ENCODE measurements at places on chromosomes 2 and 18. TPM values are rescaled to one million over a fixed set of nuclear protein-coding genes. Genes with fewer than 3 reads are reported as not detected.

- no peak for DNase-seq
Observed at GRCh38 chr2:66794551-66794950, 359.6 kb downstream of the MEIS1 start.

DNA sequence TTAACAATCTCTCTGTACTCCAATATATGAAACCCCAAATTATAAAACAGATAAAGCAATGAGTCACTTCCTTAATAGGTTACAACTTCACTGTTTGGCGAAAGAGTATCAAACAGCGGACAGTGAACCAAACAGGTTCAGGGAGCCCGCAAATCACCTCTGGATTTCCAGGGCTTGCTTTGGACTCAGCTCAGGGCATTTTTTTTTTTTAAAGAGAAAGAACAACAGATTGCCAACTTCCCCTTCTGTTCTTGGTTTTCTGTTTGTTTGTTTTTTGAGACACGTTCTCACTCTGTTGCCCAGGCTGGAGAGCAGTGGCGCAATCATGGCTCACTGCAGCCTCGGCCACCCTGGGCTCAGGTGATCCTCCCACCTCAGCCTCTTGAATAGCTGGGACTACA, 52.7 kb downstream of the ABCB11 start:
- no peak for DNase-seq

DNA sequence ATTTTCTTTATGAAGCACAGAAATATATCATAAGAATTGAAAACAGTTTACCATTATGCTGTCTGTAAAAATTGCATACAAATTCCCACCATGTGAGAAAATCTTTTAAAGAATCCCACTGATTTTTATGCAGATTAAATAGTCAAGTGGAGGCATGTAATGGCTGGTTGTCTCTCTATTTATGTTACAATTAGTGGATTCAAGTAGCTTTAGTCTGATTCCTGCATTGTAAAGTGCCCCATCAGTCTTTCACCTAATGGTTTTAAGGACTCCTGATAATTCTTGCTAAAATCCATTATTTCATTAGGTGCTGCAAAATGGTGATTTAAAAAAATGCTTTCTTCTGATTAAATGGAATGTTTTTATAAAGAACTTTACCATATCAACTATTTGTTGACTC, 148.4 kb upstream of the MYO3B start:
- no peak for DNase-seq

- DNase-seq, result no peak
Observed at GRCh38 chr2:224924631-224925030, 117.6 kb downstream of the DOCK10 start.

DNA sequence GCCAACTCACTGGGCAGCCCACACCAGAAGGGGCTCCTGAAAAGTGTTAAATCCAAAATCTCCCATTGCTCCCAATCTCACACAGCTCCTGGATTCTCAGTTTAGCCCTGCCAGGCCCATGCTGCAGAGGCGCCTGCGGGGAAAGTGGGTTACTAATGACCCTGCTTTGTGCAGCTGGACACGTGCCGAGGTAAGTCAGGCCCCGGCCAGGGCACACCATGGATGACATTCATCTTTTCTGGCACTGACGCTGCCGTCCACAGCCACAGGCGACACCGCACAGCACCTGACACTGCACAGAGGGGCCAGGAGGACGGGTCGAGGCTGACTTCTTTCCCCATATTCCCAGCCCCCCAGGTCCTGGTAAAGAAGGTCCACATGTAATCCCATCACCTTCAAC, 193.5 kb downstream of the EIPR1 start:
- no peak for DNase-seq

DNA sequence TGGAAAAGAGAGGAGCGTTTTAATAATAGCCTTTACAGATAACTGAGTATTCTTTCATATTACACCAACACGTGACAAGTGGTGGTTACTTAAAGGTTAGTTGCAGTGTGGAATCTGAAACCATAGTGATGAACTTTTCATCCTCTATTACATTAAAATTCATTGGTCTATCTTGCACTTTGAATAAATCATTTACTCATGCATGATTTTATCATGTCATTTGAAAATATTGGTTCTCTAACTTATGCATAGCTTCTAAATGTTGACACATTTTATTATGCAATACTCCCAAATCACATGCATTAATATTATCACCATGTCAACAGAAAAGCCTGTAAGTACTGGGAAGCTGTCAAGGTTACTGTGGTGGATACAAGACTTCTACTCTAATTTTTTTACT, 1432.2 kb downstream of the LRP1B start:
- DNase-seq, result no peak

- DNase-seq, result no peak
Observed at GRCh38 chr2:44215827-44216226, 47.2 kb downstream of the PPM1B start.

DNA sequence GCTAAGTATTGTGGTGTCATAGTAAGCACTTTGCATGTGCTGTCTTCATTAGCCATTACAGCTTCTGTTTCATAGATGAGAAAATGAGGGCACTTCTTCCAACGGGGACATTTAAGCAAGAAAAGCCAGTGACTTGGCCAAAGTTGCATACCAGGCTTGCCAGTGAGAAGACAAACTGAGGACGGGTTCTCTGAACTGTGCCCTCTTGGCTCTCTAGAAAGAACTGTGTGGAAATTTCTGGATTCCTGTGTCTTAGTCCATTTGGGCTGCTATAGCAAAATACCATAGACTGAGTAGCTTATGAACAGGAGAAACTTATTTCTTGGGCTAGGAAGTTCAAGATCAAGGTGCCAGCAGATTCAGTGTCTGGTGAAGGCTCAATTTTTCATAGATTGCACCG, 13.3 kb downstream of the CTIF start:
- DNase-seq, result no peak

GRCh38 chr18:42480441-42480840, 525.4 kb downstream of the PIK3C3 start:
- DNase-seq, result no peak

GRCh38 chr18:35526495-35527059, 28.8 kb upstream of the INO80C start:
- DNase-seq, result no peak

- DNase-seq, result no peak
Observed at GRCh38 chr2:29844713-29845326, 76.6 kb downstream of the ALK start.

DNA sequence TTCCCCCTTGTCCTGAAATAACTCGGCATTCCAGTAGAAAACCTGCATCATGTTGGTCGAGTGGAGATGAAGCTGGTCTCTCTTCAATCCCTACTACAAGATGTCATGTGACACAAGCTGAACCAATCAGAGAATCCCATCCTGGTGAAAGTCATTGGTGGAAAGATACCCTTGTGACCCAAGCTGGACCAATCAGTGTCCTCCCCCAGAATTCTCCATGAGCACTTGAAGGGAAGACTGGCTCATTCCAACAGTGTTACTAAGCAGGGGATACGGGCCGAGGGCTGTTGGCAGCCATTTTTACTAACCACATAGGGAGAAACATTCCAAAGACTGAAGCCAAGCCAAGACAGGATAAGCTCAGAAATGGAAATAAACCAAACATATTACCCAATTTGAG, 298.3 kb downstream of the ICOS start:
- no peak for DNase-seq

GRCh38 chr2:72276876-72277275, 129.2 kb upstream of the CYP26B1 start:
- DNase-seq, result no peak

DNA sequence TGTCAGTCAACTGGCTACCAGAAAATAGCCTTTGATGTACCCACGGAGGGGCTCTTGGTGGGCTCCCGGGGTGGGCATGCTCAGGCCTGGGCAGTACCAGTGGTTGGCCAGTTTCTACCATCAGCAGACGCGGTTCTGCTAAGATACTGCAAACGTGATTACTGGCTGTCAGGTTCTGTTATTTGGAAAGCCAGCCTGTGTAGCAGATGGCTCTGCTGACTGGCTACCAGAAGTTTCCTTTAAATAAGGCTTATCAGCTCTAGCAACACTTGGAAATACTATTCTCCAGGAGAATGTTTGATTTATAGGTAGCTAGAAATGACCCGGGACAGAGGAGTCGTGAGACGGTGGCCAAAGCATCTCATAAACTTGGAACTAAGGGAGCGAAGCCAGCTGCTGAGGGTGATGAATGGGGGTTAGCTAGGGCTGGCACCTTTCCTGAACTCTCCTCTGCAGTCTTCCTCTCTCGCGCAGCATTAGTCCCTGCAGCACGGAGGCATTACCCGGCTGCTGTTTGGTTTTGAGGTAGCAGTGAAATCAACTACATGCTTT, 171.9 kb downstream of the AGAP1 start:
- no peak for DNase-seq

- DNase-seq, result no peak
Observed at GRCh38 chr18:29586210-29586609, 1409.3 kb upstream of the CDH2 start.

GRCh38 chr2:80300346-80300745, 4.2 kb downstream of the LRRTM1 start:
- no peak for DNase-seq

- no peak for DNase-seq
Observed at GRCh38 chr18:1499265-1499664, 594.6 kb downstream of the ADCYAP1 start.

GRCh38 chr2:177164584-177165052, 48.0 kb upstream of the HNRNPA3 start:
- peak; percentile 89 for DNase-seq

DNA sequence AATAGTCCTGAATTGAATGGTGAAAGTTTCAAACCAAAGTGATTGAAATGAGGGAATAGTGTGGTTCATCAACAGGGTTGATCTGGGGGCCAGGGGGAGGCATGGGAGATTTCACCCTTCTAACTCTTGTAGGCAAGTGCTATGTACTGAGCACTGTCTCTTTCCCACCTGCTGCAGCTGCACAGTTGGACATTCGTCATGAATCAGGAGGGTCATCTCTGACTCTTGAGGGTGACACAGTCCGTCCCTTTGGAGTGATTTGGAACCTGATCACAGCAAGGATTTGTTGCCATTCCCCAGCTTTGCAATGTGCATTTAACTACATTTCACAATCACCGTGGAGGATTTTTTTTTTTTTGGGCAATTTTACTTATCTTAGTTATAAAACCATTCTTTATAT, 224.6 kb downstream of the PHLPP1 start:
- no peak for DNase-seq

DNA sequence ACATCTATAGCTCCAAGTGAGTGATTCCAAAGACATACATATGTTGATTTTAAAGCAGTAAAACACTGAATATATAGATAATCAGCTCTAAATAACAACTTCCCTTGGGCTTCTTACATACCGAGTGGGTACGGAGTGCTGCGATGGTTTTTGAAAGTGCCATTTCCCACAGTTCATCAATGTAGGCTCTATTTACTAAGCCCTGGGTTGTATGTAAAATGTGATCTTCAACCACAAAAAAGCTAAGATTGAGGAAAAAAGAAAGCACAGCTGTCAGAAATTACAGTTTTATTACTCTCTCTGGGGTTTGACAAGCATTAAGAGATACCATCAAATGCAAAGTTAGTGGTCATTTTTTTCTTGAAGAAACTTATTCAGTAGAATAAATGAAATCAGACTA, 312.8 kb downstream of the EXOC6B start:
- no peak for DNase-seq

- DNase-seq, result no peak
Observed at GRCh38 chr2:128448331-128449225, 129.9 kb upstream of the HS6ST1 start.

GRCh38 chr2:197975931-197976519, 171.6 kb downstream of the PLCL1 start:
- no peak for DNase-seq

DNA sequence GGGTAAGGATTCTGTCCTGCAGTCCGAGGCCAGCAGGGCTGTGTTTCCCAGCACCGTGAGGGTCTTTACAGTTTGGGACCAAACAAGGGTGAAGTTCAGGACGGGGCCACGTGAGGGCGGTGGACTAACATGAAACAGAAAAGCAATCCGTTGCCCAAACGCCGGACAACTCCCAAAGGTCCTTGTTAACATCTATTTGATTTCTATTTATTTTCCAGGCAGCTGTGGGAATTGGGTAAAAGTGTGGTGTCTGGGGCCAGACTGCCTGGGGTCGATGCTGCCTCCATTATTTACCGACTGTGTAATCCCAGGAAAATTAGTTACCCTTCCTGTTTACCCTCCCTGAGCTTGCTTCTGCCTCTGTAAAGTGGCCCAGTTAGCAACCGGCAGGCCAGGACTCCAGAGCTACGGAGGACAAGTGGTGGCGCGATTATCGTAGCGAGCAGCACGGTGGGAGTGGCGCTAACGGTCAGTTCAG, 66.3 kb upstream of the TCF7L1 start:
- peak; percentile 88 for DNase-seq

GRCh38 chr2:234451852-234452625, 44.8 kb downstream of the ARL4C start:
- no peak for DNase-seq

DNA sequence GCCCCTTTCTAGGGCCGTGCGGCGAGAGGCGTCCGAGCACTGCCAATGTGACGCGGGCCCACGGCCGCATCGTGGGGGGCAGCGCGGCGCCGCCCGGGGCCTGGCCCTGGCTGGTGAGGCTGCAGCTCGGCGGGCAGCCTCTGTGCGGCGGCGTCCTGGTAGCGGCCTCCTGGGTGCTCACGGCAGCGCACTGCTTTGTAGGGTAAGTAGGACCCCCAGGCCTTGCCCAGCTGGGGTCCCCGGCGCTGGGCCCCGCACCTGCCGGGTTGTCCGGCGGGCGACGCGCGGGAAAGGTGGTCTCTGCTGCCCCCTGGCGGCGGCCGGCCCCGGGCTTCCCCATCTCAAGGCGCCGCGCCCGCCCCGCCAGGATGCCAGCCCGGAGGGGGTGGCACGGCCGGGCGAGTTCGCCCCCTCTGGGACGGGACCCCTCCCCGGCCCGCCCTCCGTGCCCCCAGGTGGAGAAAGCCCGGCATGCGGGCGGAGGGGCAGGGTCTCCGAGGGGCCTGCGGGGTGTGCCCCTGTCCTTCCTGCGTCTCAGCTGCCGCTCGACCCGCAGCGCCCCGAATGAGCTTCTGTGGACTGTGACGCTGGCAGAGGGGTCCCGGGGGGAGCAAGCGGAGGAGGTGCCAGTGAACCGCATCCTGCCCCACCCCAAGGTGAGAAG, 1.9 kb downstream of the PRSS56 start:
- peak; percentile 74 for DNase-seq

GRCh38 chr2:66236816-66237802, 197.8 kb upstream of the MEIS1 start:
- no peak for DNase-seq

- DNase-seq, result no peak
Observed at GRCh38 chr2:95392730-95393455, 9.6 kb upstream of the FAHD2A start.

ASXL3 gene
- total RNA-seq, result 18.2 TPM

D2HGDH gene
- 17.7 TPM for total RNA-seq

MCFD2 gene
- 79.8 TPM for total RNA-seq

SERPINB12 gene
- not detected for total RNA-seq

PLCL1 gene
- total RNA-seq, result 0.32 TPM

CD226 gene
- total RNA-seq, result 0.40 TPM

RANBP2 gene
- 73.9 TPM for total RNA-seq

B3GNT7 gene
- total RNA-seq, result 0.79 TPM

OR6B2 gene
- total RNA-seq, result not detected

KCNK3 gene
- 0.68 TPM for total RNA-seq

TEKT4 gene
- not detected for total RNA-seq

CDCA7 gene
- 82.5 TPM for total RNA-seq

SNTG2 gene
- total RNA-seq, result 0.36 TPM

RNF144A gene
- total RNA-seq, result 49.6 TPM

TACR1 gene
- 0.16 TPM for total RNA-seq

SPR gene
- total RNA-seq, result 6.3 TPM

Measured in neural crest cell (in vitro differentiated cells).